M059J (cell line): ENCODE measurements at places on chromosomes 2 and 18. TPM values are rescaled to one million over a fixed set of nuclear protein-coding genes. Genes with fewer than 3 reads are reported as not detected.

The PLCD4 gene
- total RNA-seq: 0.34 and 0.39 TPM in 2 replicates

The DRC1 gene
- total RNA-seq: not detected in 2 replicates

- DNase-seq: peak; percentile 50
Measured at GRCh38 chr18:59988098-59988706, 88.4 kb downstream of the PMAIP1 start.

- no peak for DNase-seq
Measured at GRCh38 chr2:67135208-67135607, 261.9 kb upstream of the ETAA1 start.
